ENCODE measurements at places on chromosomes 11 and 22.

DNA sequence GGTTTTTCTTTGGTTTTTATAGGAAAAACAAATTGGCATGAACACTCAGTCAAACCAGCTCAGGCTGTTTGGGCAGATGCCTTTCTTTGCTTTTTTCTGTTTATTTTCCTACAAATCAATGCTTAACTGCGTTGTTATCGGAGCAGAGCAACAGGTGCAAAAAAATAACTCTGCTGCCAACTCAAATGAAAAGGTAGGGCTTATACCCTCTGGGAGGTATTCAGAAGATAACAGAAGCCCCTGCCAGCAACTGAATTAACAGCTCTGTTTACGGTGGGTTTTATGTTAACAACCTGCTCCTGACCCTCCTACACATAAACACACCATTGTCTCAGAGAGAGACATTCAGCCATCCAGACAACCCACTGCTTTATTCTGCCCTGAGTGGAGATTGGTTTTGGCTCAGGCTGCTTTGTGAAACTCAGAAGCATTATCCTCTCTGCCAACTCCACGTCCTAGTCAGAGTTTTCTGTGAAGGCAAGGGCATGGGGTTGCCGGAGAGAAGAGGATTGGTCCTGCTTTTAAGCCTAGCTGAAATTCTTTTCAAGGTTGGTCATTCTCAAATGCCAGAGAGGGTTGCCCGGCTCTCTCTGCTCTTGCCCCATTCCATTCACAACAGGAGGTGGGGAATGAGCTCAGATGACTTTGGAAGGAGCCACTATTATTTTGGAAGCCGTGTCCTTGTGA lies 11.4 kb downstream of the EHF start:
- DNase-seq: no peak

DNA sequence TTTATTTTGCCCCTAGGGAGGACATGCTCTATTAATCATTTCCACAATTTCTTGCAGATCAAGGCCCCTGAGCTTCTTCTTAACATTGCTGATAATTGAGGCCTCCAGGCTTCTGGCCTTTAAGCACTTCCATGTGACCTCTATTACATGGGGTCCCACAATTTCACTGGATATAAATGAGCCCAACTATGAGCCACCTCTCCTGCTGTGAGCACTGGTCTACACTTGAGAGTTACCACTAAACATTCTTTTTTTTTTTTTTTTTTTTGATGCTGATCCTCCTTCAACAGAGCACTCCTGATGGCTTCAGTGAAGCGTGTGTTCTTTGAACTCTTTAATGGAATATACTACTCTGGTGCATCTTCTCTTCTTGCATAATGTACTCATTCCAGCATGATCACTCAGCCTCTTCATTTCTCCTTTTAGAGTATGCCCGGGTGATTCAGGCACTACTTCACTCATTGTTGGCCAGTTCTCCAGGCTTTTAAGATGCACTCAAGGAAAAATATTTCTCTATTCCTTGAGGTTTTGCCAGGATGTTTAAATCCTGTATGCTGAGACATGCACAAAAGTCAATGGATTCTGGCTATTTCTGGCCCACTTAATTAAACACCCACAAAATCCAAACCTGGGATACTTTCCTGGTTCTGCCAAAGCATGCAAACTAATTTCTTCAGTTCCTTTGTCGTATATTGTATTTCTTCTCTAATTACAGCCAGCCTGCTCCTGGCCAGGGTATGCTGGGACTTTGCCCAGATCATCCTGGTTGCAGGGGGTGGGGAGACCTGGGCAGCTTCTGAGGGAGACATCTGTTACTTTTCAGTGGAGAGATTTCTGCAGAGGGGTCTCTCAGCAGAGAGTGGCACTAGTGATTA lies 257.8 kb upstream of the LUZP2 start:
- peak; percentile 84 for DNase-seq

DNA sequence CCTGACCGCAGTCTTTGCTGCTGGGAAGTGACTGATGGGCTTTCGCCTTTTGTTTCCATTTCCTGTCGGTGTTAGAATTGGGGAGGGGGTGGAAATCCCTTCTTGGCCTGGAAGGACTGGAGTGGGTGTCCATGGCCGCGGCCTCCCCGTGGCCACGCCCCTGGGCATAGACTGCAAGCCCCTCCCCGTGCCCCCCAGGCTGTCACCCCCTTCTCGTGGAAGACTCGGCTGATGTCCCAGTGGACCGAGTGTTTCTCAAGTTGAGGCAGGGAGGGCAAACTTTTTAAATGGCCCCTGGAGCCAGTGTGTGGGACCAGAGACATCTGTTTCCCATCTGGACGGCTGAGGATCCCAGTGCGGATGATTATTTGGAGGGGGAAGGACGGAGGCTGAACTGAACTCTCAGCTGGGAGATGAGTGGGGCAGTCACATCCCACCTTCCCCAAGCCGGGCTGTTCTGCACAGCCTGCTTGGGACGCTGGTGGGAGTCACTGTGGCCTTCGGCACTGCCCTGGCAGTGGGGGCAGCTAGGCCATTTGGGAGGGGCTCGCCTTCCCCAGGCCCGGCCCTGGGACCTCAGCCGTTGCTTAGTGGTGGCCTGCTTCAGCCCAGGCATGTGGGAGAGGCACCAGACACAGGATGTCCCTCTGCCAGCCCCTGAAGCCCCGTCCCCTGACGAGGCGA lies 1.6 kb downstream of the CD81 start:
- no peak for DNase-seq

GRCh38 chr22:30640361-30640760 lies 4.8 kb downstream of the SLC35E4 start:
- DNase-seq: no peak

GRCh38 chr11:30149998-30150397 lies 80.8 kb upstream of the FSHB start:
- no peak for DNase-seq

DNA sequence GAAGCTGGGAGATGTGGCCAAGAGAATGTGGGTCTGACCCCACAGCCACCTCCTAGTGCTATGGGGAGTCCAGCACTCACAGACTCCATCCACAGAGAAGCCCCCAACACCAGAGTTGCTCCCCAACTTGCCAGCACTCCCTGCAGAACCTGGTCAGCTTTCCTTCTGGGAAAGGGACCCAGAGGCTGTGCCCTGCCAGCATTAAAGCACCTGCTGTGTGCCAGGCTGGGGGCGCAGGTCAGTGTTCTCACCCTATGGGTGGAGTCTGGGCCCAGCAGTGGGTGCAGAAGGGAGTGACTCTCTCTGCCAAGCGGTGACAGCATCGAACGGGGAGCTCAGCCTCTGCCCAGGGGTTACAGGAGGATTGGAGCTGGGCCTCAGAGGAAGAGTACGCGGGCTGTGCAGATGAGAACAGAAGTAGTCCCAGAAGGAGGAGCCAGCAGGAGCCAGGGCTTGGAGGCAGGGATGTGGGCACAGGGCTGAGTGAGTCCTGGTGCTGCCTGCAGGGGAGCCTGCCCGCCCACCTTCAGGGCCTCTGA lies 114.4 kb downstream of the MPPED1 start:
- no peak for DNase-seq

- no peak for DNase-seq
Observed at GRCh38 chr11:128116885-128117284, 470.5 kb downstream of the ETS1 start.

DNA sequence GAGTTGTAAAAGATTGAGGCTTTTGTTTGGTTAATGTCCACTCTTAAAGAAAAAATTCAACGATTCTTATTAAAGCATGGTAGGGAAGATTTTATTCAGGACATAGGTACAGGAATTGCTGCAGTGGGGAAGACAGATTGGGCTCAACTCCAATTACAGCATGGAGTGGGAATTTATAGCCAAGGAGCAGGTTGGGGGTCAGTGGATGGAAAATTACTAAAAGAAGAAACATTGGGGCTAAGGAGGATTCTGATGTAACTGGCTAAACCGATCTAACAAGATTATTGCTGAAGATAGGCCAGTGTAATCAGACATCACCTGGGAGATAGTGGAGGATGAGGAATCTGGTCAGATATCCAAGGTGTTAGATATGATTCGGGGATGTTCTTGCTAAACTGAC lies 97.4 kb downstream of the FAR1 start:
- DNase-seq: no peak

DNA sequence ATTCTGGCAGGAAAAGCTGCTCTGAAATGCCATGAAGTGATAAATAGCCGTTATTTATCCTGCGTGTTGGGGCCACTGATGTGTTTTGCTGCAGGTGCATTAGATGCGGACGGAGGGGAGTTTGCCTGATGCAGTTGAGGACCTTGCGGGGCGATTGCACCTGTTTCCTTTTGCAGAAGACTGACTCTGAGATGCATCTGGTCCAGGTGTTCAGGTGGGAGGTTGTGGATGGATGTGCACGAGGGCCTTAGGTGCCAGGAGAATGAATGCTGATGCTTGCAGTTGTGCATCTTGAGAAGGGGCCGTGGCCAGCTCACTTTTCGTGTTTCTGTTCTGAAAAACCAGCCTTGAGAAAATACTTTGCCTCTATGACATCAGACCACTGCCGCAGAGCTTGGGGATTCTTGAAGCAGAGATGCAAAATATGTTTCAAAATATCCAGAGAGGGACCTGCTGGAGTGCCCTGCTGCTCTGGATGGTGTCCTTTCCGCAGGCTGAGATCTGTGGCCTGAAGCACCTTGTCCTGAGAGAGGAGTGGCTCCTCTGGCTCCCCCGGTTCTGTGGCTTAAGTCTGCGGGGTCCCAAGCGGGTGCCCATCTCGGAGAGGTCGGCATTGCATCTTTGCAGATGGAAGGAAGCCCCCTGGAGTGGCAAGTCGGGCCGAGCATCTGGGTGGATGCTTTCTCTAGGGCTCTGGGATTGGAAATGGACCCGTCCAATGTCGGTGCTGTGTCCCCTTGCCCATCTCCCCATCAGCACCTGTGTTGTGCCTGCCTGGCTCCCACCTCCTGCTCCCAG lies 1031.1 kb downstream of the TBC1D22A start:
- DNase-seq: no peak

DNA sequence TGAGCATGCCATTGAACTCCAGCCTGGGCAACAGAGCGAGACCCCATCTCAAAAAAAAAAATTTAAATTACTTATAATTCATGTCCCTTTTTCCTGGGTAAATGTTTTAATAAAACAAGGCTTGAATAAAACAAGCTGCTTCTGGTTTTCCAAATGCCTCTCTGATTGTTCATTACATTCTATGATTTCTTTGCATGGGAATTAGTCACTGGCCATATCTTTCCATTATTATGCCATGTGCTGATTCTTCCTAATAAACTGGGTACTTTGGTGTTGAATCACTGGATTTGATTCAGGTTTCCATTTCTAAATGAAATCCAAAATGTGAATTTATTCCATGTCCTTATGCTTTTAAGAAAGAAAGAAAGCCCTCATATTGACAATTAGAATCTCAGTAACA lies 42.6 kb downstream of the ZNF215 start:
- DNase-seq: peak; percentile 75

GRCh38 chr11:119100246-119100970 lies 1.2 kb downstream of the DPAGT1 start:
- no peak for DNase-seq

DNA sequence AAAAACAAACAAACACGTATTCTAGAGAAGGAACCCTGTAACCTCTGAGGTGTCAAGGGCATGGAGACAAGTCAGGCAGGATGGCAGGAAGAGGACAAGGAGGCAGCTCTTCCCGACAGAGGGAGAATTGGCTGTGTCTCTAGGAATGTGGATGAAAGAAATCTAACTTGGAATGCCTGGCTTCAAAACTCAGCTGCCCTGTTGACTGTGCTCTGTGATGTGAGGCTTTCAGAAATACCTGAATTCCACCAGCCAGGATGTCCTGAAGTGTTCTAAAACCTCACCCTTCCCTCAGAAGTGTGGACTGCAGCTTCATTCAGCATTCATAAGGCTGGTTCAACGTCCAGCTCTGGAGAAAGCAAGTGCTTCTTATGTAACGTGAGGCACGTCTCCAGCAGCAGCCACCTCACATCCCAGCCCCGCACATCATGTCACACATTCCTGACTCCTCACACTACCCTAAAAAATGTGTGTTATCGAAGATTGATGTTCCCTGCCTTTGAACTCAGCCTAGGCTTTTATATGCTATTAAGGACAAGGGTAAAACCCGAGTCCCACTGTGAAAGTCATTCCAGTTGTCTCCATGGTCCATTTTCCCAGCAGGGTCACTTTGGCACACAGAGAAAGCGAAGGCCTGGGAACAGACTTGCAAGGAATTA lies 398.9 kb downstream of the ETS1 start:
- no peak for DNase-seq

DNA sequence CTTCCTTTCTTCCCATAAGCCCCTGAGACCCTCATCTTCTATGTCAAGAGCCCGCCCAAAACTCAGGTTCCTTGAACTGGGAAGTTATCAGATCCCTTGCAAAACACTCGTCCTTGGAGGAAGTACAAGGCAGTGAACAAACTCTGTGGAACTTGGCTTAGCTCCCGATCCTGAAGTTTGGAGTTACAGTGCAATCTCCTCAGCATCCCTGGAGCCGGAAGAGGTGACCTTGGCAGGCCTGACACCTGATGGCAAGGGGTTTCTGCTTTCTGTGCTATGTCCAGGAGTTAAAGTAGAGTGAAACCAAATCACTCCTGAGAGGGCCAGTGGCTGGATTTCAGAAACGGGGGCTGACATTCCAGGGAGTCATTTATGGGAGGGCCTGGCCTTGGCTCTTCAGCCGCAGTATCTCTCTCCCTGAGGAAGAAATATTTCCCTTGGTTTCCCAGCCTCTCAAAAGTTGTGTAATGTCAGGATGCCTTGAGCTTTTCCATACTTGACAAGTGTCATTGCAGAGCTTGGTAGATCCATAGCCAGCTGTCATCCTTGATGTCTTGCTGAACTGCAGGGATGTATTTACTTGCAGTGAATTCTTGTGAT lies 1.9 kb upstream of the GRAMD1B start:
- DNase-seq: no peak

- no peak for DNase-seq
Observed at GRCh38 chr11:76602431-76602861, 68.1 kb downstream of the LRRC32 start.

- DNase-seq: no peak
Observed at GRCh38 chr11:134630861-134631260, 218.8 kb upstream of the B3GAT1 start.

GRCh38 chr11:128878455-128878854 lies 11.4 kb upstream of the KCNJ1 start:
- DNase-seq: no peak

GRCh38 chr11:409600-410483 lies 5.0 kb downstream of the SIGIRR start:
- no peak for DNase-seq

DNA sequence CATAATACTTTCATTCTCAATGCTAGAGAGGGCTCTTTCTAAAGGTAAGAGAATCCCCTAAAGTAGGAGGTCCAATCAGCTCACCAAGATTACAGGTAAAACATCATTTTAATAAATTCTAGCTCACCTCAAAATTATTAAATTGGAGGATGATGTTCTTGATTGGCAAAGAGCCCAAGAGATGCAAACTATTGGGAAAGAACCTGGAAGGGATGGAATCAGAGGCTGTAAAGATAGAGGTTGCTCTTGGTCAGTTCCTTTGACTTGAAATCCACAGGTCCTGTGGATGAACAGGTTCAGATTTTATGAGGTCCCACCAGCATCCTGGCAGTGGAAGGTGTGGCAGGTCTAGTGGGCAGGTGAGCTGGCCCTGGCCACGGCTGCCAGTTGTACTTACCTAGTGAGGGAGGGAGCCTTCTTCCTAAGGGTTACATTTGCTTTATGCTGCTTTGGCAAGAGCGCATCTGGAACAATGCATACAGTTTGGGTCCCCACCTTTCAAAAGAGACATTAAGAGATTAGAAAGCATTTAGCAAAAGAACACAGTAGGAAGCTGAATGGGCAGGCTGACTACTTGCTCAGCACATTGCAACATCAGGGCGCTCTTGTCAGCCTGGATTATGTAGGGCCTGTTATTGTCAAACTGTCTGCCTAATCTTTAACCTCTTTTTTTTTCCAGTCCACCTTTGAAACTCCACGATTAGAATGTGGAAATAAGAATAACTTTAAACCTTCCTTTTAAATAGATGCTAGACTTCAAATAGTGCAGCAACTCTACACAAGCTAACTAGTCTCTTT lies 97.0 kb downstream of the RDX start:
- no peak for DNase-seq

All from foreskin keratinocyte (primary cell).